ENCODE measurements at places on chromosomes 13 and 19.
A peak's percentile ranks its signal among the peaks of the same experiment; 100 is the strongest.

DNA sequence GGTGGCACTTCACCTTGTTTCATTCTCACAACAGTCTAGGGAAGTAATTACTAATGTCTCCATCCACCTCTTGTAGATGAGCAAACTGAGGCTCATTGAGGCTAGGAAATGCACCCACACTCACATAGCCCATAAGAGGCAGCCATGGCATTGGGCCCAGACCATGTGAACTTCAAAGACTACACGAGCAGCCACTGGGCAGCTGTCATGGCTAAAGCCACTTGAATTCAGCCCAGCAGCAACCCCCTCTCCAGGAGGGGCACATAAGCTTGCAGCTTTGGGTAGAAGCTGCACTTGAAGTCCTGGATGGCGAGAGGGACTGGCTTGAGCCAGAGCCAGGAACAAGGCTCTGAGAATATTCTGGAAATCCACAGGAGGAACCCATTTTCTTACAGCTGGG lies 13.4 kb downstream of the ALOX5AP start:
- no peak for DNase-seq

DNA sequence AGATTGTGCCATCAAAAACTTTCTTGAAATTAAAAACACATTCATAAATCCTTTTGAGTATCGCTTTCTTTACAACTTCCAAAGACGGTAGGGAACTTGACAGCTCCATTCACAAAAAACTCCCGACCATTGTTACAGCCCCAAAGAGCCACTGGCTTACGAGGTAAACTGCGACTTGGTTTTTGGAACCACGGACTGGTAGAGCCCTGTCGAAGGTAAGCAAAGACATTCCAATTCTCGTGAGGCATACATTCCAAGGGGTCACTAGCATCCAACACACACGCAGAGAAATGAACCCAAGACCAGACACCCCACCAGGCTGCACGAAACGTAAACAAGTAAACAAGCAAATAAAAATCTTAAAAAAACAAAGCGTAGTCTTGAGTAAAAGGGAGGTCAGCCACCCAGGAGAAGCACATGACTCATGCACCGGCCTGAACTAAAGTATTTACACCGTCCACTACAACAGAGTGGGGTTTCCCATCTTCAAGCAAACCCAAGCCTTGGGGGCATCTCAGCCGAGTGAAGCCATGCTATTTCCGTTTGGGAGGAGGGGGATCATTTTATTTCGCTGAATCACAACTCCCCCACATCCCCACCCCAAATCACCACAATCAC lies 1.4 kb downstream of the BRD4 start:
- DNase-seq, result no peak

DNA sequence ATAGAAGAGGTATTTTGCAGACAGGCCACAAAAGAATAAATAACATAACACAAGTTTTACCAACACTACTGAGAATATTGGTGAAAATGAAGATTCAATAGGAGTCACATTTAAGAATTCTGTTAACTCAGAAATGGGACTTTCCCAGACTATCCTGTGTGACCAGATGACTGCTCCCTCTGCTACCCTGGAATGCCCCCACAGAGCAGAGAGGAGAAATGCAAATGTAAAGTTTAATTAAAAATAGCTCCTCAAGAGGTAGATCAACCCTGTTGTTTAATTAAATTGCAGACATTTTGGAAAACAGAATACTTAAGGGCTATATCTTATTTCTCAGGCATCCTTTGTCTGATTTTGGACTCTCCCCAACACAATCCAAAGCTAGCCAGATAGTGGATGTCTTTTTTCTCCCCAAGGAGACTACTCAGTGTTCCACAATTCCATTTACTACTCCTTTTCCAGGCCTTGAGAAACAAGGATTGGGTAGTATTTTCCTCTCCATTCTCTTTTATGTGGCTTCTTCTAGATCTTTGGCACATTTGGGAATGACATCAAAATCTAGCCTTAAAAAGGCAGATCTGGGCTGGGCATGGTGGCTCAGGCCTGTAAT lies 104.7 kb upstream of the TSC22D1 start:
- no peak for DNase-seq

GRCh38 chr13:76461999-76462398 lies 424.2 kb downstream of the KCTD12 start:
- no peak for DNase-seq

GRCh38 chr13:32811297-32811800 lies 204.9 kb upstream of the KL start:
- no peak for DNase-seq

GRCh38 chr19:48530066-48530720 lies 18.6 kb upstream of the LMTK3 start:
- DNase-seq, result no peak

- peak; percentile 84 for DNase-seq
Observed at GRCh38 chr19:34639491-34640085, 37.4 kb downstream of the SCGB2B2 start.

- DNase-seq, result no peak
Observed at GRCh38 chr13:78977311-78977710, 318.4 kb upstream of the OBI1 start.

DNA sequence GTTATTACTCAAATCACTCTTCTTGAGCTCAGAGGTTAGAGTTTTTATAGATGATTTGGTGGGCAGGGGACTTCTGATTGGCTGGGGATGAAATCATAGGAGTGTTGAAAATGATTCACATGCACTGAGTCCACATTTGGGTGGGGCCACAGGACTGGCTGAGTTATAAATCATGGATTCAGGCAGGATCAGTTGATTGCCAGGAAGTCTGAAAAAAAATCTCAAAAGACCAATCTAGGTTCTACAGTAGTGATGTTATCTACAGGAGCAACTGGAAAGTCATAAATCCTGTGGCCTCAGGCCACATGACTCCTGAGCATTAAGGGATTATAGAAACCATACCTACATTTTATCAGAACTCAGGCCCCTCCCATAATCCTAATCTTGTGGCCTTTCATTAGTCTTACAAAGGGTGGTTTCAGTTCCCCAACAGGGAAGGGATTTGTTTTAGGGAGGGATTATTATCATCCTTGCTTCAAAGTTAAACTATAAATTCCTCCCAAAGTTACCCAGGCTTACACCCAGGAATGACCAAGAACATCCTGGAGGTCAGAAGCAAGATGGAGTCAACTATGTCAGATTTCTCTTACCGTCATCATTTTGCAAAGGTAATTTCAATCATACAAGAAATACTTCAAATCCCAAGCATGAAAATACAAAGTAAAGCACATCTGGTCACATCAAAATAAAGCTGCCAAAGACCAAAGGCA lies 5.6 kb upstream of the CCDC70 start:
- no peak for DNase-seq

DNA sequence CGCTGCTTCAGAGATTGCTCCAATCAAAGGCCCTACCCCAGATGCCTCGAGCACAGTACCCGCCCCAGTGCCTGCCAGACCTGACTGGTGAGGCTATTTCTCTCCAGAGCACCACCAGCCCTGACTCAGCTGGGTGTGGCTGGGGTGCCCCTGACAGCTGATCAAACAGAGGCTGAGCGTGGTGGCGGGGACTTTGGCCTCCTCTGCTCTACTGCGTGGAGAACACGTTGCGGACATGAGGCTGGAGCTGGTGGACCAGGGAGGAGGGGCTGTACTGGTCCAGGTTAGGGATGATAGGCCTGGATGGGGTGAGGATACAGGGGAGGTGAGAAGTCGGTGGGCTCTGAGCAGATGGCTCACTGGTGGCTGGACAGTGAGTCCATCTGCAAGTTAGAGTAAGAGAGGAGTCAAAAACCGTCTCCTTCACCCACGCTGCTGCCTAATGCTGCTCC lies 3.5 kb upstream of the DOCK6 start:
- no peak for DNase-seq

DNA sequence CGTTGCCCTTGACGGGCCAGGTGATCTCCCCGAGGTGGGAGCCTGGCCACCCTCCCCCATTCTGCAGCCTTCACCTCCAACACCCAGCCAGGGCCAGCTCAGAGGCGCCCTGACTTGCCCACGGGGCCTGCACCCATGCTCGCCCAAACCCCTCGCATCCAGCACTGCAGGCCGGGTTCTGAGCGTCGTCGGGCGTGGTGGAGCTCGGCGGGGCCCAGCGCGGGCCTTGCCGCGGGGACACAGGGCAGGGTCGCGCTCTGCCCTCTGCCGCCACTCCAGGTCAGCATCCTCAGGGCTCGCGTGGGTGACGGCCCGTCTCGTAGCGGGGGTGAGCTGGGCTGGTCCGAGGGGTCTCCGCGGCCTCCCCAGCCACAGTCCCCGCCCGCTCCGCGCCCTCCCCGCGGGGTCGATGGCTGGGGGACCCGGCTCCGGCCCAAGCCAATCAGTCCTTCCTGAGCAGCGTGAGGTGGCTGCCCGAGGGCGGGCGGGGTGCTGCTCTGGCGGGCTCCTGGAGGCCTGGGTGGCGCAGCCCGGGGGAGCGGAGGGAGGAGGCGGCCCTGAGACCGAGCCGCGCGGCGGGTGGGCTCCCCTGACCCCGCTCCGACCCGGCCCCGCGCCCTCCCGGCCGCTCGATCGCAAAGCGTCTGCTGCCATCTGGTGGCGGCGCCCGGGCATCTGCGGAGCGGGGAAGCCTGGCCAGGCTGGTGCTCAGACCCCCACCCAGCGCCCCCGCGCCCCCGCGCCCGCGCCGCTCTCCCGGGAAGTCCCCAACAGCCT lies 61.4 kb downstream of the CCNE1 start:
- no peak for DNase-seq
